ENCODE measurements at places on chromosomes 16 and 17.

DNA sequence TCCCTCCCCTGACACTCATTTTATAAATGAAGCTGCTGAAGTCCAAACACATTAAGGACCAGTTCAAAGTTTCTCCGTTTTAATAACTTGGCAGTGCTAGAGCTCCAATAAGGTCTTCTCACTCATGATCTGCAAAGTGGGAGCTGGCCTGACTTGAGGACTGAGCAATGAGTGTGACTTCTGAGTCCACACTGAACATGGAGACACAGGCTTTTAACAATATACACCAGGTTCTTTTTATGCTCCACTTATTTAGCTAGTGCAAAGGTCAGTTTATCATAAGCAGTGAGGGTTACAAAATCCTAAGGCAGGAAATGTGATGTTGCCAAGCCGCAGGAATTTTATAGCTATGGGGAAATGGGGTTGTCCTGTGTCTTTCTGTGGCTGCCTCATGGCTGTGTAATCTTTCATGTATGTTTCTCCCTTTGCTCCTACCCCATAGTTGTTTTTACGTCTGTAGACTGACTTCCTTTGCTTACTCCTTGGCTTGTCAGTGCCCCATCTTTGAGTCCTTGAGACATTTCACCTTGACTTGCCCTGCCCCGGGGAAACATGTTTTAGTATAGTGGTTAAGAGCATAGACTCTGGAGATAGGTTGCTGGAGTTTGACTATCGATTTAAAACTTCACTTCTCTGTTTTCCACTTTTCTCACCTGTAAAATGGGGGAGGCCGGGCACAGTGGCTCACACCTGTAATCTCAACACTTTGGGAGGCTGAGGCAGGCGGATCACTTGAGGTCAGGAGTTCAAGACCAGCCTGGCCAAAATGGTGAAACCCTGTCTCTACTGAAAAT lies 12.2 kb upstream of the MMD start:
- no peak for DNase-seq

- DNase-seq, result no peak
These were observed 73.7 kb downstream of the IRX3 start for GRCh38 chr16:54212893-54213292.

- DNase-seq, result no peak
These were observed 49.5 kb downstream of the SRCIN1 start for GRCh38 chr17:38556239-38556638.

GRCh38 chr17:75738218-75738802 lies 17.1 kb downstream of the ITGB4 start:
- DNase-seq, result no peak

DNA sequence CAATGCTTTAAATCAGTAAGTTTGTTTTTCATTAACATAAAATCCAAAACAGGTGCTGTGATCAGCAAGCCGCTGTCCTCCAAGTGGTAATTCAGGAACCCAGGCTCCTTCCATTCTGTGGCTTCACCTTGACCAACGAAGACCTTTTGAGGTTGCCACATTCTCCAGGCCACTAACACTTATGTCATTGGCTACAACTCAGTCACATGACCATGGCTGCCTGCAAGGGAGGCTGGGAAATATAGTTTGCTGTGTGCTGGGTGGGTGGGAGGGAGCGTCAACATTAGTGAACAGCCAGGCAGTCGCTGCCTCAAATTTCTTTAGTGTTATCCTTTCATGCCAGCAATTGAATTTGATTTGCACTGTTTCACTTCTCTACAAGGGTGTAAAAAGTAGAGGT lies 549.2 kb downstream of the MAF start:
- DNase-seq, result no peak

- DNase-seq, result no peak
These were observed 28.2 kb upstream of the PSMD7 start for GRCh38 chr16:74268372-74268782.

- DNase-seq, result no peak
These were observed 165.6 kb downstream of the SNX29 start for GRCh38 chr16:12142157-12142556.

- DNase-seq, result no peak
These were observed 224.2 kb downstream of the BCAS3 start for GRCh38 chr17:60901806-60902205.

- DNase-seq, result no peak
These were observed 6.0 kb downstream of the LYRM1 start for GRCh38 chr16:20906341-20907255.

DNA sequence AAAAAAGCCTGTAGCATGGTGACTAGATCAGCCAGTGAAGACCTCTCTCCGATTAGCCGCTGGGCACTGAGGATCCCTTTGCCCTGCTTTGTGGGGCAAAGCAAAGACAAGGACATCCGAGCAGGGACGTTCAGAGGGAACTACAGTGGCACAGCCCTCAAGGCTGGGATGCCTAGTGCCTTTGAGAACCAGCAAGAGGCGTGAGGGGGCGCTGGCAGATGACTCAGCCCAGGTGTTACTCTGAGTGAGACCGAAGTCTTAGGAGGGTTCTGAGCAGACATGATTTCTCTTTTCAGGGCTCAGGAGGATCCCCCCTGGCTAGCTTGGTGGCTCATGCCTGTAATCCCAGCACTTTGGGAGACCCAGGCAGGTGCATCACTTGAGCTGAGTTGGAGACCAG lies 178.6 kb downstream of the CPPED1 start:
- DNase-seq, result no peak

DNA sequence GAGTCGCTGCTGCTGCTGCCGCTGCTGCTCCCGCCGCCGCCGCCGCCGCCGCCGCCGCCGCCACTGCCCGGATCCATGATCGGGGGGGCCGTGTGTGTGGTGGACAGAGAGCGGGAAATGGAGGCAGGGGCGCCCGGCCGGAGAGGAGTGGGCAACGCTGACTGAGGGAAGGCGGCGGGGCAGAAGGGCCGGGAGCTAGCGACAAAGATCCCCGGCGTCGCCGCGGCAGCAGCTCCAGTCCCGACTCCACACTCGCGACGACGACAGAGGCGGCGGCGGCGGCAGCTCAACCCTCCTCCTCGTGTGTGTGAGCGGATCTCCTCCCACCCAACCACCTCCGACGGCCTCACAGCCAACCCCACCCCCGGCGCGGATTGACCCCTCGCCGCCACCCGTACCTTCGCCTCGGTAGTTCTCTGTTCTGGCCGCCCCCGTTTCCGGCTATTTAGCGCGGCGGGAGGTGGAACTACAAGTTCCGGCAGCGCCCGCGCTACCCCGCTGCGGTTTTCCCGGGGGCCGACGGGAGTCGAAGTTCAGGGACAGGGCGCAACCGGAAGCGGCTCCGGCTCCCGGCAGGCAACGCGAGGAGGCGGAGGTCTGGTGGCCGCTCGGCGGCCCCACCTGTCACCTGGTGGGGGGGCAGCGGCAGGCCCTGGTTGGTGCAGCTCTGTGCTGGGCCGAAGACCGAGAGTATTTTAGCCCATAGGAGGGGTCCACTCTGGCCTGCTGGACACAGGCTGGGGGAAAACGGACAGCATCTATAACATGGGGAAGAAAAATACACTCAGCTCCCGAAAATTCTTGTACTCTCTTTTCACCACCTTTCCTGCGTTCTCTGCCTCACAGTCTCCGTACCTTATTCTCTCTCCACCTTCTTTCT lies at the start of gene GSPT1:
TSS of gene GSPT1 (minus strand) at position 313 of the 880 bp plus-strand sequence. CDS start at position 77, 236 bp downstream.
- DNase-seq, result peak; percentile 95

- DNase-seq, result no peak
These were observed 19.5 kb upstream of the CORO6 start for GRCh38 chr17:29642171-29642611.

- no peak for DNase-seq
These were observed 17.0 kb upstream of the MEAK7 start for GRCh38 chr16:84521497-84521770.

DNA sequence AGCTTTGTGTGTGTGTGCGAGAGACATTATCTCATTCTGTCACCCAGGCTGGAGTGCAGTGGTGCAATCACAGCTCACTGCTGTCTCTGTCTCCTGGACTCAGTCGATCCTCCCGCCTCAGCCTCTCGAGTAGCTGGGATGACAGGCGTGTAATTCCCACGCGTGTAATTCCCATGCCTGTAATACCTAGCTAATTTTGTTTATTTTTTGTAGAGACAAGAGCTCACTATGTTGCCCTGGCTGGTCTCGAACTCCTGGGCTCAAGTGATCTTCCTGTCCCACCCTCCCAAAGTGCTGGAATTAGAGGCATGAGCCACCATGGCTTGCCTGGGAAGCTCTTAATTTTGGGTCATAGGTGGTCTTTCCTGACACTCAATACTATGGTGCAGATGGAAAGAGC lies 205.3 kb upstream of the TNRC6C start:
- DNase-seq, result no peak

GRCh38 chr16:19907161-19907992 lies 22.7 kb upstream of the GPRC5B start:
- DNase-seq, result peak; percentile 61

- DNase-seq, result no peak
These were observed 79.1 kb downstream of the GRIN2A start for GRCh38 chr16:10103118-10103517.

DNA sequence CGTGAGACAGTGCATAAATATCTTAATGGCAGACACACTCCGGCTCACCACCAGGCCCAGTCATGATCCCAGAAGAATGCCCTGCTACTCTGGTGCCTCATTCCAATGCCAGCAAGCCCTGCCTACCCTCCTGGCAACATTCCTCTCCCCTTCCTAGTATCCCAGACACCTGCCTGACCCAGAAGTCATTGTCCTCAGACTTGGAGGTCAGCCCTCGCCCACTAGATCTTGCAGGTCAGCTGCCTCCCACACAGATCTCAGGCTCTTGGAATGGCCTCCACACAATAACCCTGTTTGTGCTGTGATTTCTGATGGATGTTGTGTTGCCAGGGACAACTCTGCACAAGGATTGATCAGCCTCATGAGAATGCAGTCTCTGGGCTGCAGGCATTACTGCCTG lies 1.8 kb upstream of the TEX2 start:
- no peak for DNase-seq

- DNase-seq, result no peak
These were observed 19.0 kb upstream of the KDM6B start for GRCh38 chr17:7814969-7815368.

DNA sequence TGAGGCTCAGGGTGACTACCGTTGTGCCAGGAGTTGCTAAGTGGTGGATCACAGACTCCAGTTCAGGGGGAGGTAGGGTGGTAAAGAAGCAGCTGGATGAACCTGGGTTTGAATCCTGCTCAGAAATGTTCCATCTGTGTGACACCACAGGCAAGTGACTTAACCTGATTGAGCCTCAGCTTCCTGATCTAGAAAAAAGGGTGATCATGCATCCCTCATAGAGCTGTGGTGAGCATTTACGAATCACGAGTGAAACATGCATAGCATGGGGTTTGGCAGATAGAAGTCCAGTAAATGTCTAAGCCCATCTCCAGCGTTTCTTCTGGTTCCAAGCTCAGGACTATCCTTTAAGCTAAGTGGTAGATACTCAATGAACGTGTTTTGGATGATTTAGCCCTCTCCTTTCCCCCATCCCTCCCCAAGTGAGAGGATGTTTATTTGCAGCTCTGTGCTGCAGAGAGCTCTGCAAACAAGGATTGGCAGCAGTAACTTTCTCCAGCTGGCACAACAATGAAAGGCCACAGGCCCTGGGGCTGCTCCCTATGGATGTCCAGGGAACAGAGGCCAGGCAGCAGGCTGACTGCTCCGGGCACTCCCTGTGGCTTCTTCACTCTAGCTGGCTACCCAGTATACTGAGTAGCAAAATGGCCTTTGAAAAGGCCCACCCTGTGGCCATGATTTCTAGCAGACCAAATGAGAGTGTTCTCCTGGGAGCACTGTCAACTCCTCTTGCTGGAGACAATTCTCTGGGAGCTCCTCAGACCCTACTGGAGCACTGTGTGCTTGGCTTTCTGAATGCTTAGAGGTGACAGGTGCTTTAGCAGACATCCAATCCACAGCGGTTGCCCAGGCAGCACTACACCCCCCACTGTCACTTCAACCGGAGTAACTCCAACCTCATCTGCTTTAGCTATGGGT lies 21.3 kb downstream of the CA4 start:
- no peak for DNase-seq

DNA sequence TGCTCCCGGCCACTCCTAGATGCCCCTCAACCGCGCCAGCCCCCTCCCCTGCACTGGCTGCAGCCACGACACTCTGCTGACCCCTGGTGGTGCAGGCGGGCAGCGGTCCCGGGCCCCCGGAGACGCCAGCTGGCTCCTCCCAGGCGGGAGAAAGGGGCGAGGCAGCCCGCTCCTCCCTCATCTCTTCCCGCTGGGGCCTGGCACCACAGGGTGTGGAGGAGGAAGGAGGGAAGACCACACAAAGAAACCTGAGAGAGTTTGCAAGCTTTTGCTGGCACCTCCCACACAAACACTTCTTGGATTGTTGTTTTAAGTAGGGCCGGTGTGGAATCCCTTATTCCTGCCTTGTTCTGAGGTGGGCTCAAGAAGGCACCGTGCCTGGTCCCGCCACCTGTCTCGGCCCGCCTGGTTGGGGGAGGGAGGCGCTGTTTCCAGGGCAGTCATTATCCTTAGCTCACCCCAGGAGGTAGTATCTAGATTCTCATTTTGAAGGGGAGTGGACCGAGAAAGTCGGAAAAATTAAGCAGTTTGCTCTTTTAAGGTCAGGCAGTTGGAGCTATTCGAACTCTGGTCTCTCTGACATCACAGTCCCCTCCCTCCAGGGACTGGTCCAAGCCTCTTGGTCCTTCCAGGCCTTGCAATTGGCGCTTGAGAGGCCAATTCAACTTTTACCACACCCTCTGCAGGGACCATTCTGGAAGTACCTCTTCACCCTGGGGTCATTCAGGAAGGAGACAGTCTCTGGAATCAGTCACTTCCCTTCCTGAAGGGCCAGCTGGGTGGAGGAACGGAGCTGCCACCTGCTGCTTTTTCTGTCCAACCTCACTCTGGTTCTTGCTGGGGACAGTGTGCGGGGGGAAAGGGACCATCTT lies 959 bp upstream of the ANKRD13B start:
- peak; percentile 94 for DNase-seq

- DNase-seq, result no peak
These were observed 105.7 kb downstream of the PITPNC1 start for GRCh38 chr17:67482764-67483163.

GRCh38 chr17:62614142-62614541 lies 13.3 kb upstream of the MRC2 start:
- no peak for DNase-seq

DNA sequence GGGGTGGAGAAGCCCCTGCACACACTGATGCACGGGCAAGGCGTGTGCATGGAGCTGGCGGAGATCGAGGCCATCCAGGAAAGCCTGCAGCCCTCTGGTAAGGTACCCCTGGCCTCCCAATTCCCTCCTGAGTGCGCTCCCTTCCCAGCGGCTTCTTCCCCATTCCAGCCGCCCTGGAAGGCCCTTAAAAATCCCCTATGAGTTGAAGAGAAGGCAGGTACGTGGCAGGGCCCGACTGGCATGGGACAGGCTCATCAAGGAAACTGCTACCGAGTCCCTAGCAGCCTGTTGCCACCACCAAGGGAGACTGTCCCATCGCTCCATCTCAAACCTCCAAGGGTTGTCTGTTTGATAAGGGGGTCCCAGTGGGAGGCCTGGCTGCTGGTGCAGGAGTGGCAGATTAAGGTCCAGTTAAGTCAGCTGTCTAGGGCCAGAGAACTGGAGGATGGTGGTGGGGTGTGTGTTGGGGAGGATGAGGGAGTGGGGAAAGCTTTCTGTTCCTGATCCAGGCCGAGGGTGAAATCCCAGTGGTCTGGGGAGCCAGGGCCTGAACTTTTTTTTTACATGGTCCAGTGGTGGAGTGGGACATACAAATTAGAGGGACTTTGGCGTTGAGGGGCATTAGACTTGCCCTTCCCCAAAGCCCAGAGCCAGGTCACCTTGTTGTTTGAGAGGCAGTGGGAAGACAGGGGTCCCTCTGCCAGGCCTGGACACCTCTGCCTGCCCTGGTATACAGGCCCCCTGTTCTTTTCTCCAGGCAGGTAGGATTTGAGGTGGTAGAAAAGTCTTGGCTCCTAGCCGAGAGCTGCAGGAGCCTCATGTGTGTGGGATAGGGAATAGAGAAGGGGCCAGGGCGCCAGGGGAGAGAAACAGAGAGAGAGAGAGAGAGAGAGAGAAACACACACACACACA lies 994 bp downstream of the IGFBP4 start:
- no peak for DNase-seq

Measured in GM19239 (cell line).